ENCODE measurements at places on chromosomes 16 and 17.

- no peak for DNase-seq
Observed at GRCh38 chr16:49866595-49867071, 10.7 kb upstream of the ZNF423 start.

DNA sequence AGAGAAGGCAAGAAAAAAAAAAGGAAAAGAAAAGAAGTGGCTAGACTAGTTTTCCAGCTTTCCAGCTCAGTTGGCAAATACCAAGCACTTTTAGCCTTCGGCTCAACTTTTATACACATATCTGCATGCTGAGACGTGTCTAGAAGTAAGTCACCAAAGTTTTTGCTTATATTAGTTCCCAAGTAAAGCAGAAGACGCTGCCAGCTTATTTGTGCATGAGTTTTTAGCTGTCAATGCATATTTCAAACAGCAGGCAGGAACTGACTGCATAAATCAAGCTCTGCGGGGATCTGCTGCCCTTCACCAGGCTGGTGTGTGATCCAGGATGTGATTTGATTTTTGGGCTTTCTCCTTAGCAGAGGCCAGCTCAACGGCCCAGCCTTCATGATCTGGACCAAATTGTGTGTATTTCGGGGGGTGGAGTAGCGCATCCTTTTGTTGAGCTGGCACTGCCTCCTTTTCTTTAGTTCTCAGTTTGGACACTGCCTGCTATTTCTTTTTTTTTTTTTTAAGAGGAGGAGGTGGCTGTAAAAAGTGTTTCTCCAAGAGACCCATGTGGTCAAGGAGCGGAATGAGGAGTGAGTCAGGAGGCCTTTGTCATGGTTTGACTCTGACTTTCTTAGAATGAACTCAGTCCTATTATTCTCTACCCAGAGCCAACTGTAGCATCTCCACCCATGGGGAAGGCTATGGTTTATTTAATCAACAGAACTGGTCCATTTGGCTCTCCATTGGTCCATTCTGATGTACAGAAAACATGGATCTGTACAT lies 162.6 kb upstream of the XYLT1 start:
- no peak for DNase-seq

DNA sequence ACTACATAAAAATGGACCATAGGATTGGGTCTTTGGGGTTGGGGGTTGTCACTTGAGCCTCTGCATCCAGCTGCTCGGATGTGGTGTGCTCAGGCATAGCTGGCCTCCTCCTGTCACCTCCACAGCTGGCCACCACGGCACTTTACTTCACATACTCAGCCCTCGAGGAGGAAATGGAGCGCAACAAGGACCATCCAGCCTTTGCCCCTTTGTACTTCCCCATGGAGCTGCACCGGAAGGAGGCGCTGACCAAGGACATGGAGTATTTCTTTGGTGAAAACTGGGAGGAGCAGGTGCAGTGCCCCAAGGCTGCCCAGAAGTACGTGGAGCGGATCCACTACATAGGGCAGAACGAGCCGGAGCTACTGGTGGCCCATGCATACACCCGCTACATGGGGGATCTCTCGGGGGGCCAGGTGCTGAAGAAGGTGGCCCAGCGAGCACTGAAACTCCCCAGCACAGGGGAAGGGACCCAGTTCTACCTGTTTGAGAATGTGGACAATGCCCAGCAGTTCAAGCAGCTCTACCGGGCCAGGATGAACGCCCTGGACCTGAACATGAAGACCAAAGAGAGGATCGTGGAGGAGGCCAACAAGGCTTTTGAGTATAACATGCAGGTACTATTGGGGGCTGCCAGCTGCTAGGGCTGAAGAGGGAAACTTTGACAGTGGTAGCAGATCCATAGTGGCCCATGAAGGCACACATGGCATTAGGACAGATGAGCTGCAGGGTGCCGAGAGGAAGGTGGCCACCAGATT lies 30.8 kb downstream of the CDIP1 start:
- no peak for DNase-seq

DNA sequence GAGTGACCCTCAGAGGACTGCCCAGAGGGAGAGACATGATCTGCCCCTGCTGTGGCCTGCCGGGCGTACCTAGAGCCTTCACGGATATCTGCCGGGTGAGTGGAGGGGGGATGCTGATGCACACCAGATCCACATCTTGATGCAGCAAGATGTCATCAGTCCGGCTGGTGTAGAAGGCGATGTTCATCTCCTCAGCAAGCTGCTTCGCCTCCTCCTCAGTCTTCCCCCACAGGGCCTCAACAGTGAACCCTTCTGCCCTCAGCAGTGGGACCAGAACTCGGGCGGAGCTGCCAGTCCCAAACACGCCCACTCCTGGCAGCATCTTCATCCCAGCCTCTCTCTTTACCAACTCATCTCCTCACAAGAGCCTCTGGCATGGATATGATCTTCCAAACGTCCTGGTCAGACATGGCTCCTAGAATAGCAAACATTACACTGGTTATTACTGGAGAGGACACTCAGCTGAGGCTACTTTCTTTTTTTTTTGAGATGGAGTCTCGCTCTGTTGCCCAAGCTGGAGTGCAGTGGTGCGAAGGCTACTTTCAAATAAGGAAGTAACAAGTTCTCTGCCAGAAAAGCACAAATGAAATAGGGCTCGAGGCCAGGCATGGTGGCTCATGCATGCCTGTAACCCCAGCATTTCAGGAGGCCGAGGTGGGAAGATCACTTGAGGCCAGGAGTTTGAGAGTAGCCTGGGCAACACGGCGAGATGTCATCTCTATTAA lies 18.9 kb downstream of the C16orf86 start:
- no peak for DNase-seq

GRCh38 chr16:50173316-50173715 lies 20.2 kb downstream of the TENT4B start:
- DNase-seq, result no peak

- DNase-seq, result no peak
Observed at GRCh38 chr16:86477642-86478041, 32.7 kb upstream of the FOXF1 start.

DNA sequence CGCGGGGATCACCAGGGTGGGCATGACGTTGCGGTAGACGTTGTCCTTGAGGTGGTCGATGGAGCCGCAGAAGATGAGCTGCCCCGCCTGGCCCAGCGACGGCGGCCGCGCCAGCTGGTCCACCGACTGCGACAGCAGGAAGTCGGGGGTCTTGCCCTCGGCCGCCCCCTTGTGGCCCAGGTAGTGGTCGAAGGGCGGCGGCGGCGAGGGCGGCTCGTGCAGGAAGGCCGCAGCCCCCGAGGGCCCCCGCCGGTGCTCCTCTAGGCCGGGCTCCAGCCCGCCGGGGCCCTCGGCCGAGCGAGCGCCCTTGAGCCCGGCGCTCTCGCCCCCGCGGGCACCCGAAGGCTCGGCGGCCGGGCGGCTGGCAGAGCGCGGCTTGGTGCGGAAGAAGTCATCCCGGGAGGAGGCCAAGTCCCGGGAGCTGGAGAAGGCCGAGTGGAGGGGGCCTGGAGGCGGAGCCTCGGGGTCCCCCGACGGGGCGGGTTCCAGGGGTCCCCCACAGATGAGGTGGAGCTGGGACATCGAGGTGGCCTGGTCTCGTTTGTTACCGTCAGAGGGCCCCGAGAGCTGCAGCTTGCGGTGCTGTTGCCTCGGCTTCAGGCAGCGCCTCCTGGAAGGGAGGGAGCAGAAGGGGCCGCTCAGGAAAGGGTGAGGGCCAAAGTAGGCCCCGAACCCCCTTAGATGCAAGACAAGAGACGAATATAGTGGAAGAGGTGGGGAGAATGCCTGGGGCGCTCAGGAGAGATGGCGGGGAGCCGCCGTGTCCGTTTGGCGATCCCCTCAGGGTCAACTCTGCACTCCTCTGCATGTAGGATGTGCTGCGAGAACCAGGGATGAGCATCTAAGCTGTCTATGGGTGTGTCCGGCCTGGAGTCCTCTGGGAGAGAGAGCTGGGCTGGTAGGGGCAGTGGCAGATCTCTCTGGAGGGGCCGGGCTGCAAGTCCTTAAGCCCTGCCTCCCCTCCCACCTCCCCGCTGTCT lies 8.8 kb downstream of the FAM171A2 start:
- DNase-seq, result peak; percentile 55

DNA sequence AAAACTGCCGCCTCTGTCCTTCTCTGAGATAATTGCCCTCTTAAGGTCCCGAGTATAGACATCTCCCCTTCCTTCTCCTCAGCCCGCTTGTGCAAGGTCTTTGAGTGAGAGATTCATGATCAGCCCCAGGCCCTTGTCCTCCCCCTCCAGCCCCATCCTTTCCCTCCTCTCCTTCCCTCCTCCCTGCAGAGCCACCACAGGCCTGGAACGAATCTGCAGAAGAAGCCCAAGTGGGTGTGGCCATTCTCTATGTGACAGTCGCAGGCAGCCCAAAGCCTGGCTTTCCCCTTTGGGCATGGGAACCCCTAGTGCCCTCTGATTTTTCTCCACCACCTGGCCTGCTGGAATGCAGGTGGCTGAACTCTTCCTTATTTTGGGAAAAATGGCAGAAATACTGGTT lies 7.2 kb upstream of the NDRG4 start:
- no peak for DNase-seq

GRCh38 chr16:1343428-1344242 lies 8.0 kb downstream of the TSR3 start:
- DNase-seq, result no peak

- no peak for DNase-seq
Observed at GRCh38 chr16:82943371-82943770, 316.6 kb downstream of the CDH13 start.

- DNase-seq, result no peak
Observed at GRCh38 chr16:11252482-11252931, 3.5 kb downstream of the SOCS1 start.

GRCh38 chr17:48505788-48506187 lies 25.0 kb downstream of the HOXB1 start:
- DNase-seq, result no peak

DNA sequence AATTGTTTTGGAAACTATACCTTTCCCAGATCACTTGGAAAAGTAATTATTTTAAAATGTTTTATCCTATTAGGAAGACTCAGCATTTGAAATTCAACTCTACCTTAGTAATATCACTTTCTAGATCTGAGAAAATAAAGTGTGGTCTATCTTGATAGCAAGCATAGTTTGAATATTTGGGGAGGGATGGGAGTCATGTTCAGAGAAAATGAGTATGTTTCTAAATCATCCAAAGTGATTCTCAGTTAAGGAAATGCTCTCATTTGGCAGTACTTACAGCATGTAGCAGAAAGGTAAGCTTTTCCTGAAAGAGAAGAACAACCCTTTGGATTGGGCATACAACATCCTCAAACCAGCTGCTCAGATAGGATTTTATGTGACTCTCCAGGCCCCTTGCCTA lies 6.9 kb downstream of the C17orf75 start:
- DNase-seq, result no peak

GRCh38 chr17:71251276-71251675 lies 869.5 kb upstream of the SOX9 start:
- DNase-seq, result no peak

DNA sequence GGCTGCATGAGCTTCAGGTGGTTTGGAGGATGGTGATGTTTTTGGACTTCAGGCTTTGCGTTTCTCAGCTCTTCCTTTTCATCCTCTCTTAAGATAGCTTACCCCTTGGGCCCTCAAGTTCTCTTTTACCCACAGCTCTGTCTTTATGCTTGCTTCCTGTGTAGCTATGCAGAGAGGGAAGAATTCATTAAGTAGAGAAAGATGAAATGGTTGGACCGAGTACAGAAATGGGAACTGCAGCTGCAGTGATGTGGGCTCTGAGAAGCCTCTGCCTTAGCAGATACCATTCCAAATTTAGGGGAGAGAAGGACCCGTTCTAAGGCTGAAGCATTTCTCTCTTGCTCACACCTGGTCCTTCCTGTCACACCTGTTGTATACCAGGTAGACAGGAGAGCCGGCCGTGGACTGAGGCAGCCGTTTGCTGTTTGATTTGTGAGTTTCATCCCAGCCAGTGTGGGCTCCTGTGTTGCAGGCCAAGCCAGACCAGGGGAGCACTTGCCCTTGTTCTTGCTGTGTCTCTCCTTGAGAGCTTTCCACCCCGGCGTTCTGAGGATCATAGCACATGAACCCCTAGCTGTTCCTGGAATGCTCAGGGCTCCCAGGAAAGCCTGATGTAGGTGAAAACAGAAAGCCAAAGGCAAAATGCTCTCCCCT lies 392.7 kb downstream of the CPPED1 start:
- DNase-seq, result no peak

GRCh38 chr17:77542551-77543490 lies 402.1 kb downstream of the SEC14L1 start:
- peak; percentile 59 for DNase-seq

DNA sequence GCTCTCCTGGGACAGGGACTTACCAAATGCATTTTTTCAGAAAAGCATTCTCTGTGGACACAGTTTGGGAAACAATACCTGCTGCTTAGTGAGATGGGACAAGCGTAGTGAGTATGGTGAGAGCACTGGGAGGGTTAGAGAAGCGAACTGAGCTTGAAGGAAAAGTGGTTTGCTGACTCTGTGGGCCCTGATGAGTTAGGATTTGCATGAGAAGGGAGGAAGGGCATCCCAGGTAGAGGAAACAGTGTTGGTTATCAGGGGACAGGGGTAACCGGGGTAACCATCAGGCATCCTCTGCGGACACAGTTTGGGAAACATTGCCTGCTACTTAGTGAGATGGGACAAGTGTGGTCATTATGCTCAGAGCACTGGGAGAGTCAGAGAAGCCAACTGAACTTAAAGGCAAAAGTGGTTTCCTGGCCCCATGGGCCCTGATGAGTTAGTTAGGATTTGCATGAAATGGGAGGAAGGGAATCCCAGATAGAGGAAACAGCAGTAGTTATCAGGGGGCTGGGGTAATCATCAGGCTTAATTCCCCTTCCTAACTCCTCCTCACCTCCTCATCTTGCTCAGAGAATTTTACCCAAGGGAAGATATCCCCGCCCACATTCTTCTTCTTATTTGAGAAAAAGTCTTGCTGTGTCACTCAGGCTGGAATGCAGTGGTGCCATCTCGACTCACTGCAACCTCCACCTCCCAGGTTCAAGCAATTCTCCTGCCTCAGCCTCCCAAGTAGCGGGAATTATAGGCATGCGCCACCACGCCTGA lies 319.3 kb downstream of the RBFOX1 start:
- DNase-seq, result no peak

All from large intestine (tissue), 12 donors.